ENCODE measurements at places on chromosomes 3 and 15. TPM values are rescaled to one million over a fixed set of nuclear protein-coding genes. Genes with fewer than 3 reads are reported as not detected.

The PRRT3 gene
- 6.4 TPM for total RNA-seq

The NOX5 gene
- not detected for total RNA-seq

The SAMD7 gene
- not detected for total RNA-seq

The FBXL2 gene
- total RNA-seq, result not detected

DNA sequence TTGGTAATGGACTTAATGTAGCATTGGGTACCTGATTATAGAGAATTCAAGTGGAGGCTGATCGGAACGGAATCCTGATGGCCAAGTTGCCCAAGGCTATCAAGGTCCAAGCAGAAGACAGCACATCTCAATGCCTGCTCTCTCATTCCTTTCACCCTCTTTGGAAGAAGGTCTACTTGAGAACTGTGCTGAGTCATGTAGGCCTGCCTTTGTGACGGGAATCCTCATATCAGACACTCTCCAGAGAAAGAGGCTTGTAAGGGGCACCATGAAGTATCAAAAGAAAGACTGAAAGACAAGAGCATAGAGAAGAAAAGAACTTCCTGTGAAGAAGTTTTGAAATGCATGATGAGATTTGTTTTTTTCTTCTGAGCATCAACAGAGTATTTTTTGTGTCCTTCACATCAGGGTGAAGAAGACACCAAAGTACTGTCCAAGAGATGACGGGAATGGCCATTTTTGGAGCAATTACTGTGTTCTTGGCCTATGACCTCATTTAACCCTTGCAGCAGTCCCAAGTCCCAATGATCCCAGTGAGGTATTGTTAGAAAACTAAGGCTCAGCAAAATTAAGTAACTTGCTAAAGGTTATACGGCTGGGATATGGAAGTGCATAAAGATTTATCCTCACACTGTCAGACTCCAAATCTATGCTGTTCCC is 13.2 kb upstream of the LARP6 start:
- no peak for DNase-seq

- no peak for DNase-seq
These were observed 117.4 kb upstream of the LPP start for GRCh38 chr3:188036375-188037194.

DNA sequence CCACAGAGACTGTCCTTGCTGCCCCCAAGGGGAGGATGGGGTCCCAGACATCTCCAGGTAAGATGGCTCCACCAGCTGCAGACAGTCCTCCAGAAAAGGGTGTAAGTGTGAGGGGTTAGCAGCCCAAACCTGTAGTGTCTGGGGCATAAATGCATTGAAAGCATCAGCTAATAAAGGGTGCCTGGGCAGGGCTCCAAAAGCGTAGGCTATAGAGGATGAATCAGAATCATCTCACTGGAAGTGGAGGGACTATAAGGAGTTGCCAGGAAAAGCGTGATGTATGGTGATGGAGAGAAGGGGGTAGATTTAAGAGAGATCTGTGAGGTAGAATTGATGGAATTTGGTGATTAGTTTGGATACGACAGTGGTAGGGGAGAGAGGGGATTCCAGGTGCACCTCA is 79.9 kb upstream of the ONECUT1 start:
- DNase-seq, result no peak

GRCh38 chr3:133444423-133444774 is 44.5 kb downstream of the BFSP2 start:
- no peak for DNase-seq

- no peak for DNase-seq
These were observed 54.4 kb downstream of the NUP210 start for GRCh38 chr3:13365390-13366379.

- no peak for DNase-seq
These were observed 293.3 kb downstream of the ZIC1 start for GRCh38 chr3:147702509-147702908.

DNA sequence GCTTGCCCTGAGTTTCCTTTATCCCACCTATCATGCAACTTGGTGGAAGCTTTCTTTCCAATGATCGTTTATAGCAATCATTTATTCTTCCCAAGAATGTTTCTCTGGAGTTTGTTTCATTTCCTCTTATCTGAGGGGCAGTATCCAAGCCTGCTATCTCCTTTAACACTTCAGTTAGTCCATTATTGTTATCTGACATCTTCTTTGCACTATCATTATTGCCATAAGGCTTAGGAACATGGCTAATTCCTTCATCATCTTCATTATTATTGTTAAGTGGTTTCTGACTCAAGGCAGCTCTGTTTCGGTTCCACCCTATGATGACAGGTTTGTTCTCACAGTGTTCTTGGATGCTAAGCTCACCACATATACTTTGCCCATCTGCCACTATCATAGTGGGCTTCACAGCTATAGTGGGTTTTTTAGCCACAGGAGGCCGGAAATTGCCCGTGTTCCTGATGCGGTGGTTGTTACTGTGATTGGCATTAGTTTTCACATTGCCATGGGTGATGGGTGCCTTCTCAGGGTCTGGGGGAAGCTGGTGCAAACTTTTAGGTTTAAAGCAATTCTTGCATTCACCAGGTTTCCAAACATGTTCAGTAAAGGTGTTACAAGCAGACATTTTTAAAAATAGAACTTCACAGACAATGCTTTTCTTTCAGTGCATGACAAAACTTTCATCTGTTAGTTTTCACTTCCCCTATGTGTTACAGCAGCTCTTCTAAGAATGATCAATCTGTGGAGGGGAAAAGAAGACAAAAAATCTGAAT is 110.6 kb upstream of the TSPAN3 start:
- no peak for DNase-seq
